Spinal cord (tissue), 10 donors: ENCODE measurements at places on chromosomes 5 and 9. TPM values are rescaled to one million over a fixed set of nuclear protein-coding genes. Genes with fewer than 3 reads are reported as not detected.

ANKRD33B gene
- total RNA-seq, result 4.1 TPM

TAF1L gene
- total RNA-seq, result 0.06 TPM

STRBP gene
- total RNA-seq, result 53.3 TPM

PPP2CA gene
- total RNA-seq, result 94.1 TPM

LRRC19 gene
- total RNA-seq, result not detected

EGFL7 gene
- 21.9 TPM for total RNA-seq

NR2F1-AS1 gene
- 50.9 TPM for total RNA-seq

CDH9 gene
- 3.2 TPM for total RNA-seq
